ENCODE measurements at places on chromosomes 12 and 14. TPM values are rescaled to one million over a fixed set of nuclear protein-coding genes. Genes with fewer than 3 reads are reported as not detected.

Gene KRT8
- 1.5 TPM for total RNA-seq

Gene GRIP1
- total RNA-seq: 0.26 TPM

Gene MYH6
- total RNA-seq: not detected

Gene OR4N5
- total RNA-seq: not detected

Gene DIO3
- total RNA-seq: 1.0 TPM

Gene FAM90A1
- 0.33 TPM for total RNA-seq

Gene FLRT2
- total RNA-seq: 14.5 TPM

Gene BIN2
- not detected for total RNA-seq

Gene NKX2-1
- not detected for total RNA-seq

Gene SLC39A5
- total RNA-seq: not detected

Gene KLHL33
- 1.5 TPM for total RNA-seq

Gene KLRC1
- not detected for total RNA-seq

Gene FSCB
- total RNA-seq: not detected

Gene TTC9
- 1.3 TPM for total RNA-seq

Gene OAS1
- 3.6 TPM for total RNA-seq

Gene TAS2R19
- total RNA-seq: 5.3 TPM

Gene KCNA5
- not detected for total RNA-seq

Gene RIN3
- total RNA-seq: 5.4 TPM

Gene SCNN1A
- total RNA-seq: 0.26 TPM

Gene C12orf60
- 1.5 TPM for total RNA-seq

Gene RTL1
- total RNA-seq: not detected

Gene HVCN1
- total RNA-seq: 7.4 TPM

Gene INSM2
- total RNA-seq: not detected

Gene CD69
- total RNA-seq: not detected

Gene AHSA1
- total RNA-seq: 71.1 TPM

Gene ERP27
- not detected for total RNA-seq

Gene RNASE12
- not detected for total RNA-seq

Gene FOXG1
- total RNA-seq: not detected

Gene SCN8A
- total RNA-seq: 12.8 TPM

Gene KRT5
- not detected for total RNA-seq

Gene KIF21A
- 2.8 TPM for total RNA-seq

Gene FAM216A
- 14.9 TPM for total RNA-seq

Gene ADCY4
- 1.3 TPM for total RNA-seq

Gene LRFN5
- 3.6 TPM for total RNA-seq

Gene ANKS1B
- total RNA-seq: 0.51 TPM

Gene GPR84
- total RNA-seq: not detected

Gene SLC35F4
- not detected for total RNA-seq

Gene SPATA7
- 22.1 TPM for total RNA-seq

Data from fibroblast of lung (primary cell).